ENCODE measurements at places on chromosomes 4 and X.

GRCh38 chrX:130267956-130268448 is 697 bp downstream of the ZNF280C start:
- no peak for DNase-seq

DNA sequence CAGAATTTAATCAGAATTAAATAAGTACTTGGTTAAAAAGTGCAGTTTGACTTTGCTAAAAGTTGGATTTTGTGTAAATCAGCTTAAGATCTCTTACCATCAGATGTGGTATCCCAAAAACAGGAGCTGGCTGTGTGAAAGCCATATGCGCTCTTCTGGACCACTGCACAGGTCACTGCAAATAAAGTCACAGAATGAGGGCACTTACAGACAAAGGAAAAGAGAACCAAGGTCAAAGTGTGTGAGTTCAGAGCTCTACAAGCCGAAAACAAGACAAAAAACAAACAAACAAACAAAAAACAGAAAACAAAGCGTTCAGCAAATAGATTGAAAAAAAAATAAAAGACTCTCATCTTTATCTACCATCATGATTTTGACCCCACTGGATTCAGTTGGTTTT is 6.4 kb downstream of the DYNLT3 start:
- no peak for DNase-seq

GRCh38 chrX:15672881-15673280 is 8.3 kb upstream of the CLTRN start:
- no peak for DNase-seq

DNA sequence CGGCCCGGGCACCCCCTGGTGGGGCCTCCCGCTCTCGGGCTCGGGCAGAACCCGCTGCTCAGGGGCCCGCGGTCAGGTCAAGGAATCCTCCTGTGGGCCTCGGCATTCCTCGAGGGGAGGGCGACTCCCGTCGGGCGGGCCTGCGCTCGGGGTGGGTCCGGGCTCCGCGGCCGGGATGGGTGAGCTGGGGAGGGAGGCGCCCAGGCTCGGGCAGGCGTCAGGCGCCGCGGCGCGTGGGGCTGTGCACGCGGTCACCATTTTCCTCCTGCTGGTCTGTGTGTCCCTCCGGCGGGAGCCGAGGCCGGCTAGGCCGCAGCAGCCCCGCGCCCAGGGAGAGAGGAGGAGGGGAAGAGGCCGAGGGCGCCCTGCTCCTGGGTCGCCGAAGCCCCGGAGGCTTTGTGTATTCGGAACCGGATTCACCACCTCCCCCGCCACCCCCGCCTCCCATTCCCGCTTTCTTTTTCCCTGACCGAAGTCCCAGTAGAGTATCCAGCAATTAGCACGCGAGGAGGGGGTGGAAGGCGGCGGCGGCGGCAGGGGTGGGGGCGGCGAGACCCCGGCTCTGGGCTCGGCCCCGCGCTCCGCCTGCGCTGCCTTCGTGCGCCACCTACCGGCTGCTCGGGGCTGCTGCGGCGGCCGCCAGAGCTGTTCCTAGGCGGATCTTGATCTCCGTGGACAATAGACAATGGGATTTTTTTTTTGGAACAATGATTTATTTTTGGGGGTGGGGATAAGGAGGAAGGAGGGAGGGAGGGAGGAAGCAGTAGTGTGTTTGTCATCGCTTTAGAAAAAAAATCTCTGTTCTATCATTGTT is 99.0 kb upstream of the MAML3 start:
- DNase-seq = peak; percentile 23

DNA sequence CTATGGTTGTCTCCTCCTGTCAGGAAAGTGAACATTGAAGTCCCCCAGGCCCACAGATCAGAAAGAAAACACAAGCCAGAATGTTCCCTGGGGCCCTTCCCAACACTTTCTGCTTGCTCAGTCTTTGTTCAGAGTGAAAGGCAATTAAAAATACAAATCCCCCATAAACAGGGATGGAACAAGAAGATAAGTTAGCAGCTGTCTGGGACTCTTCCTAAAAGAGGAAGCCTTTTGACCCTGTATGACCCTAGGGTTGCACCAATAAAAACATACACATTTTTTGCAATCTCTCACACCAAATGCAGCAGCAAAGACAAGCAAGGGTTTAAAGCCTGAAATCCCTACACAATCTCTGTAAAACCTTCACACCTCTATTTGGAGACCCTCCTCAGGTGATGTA is 22.6 kb downstream of the IRF2 start:
- DNase-seq = no peak

DNA sequence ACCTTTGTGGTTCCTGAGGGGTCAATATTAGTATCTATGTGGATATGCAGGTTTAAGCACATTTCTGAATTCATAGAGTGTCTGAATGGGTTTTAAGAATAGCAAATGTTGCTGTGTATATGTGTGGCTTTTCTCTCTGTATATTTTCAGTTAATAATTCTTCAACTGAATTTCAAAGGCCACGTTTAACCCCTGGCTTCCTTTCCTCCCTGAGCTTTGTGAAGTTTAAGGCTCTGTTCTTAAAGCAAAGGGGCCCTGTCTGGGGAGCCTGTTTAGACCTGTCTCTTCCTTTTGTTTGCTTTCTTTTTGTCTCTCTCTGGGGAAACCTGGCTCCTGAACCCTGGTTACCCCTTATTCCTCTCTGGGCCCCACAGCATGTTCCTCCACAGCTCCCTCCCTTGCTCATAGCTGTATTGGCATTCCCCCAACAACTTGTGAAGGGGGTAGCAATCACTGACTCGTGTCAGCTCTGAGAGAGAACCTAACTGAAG is 139.1 kb downstream of the COL4A6 start:
- DNase-seq = no peak

GRCh38 chr4:1722551-1723118 is 1.3 kb downstream of the TACC3 start:
- DNase-seq = no peak

GRCh38 chrX:150062292-150063137 is 124.2 kb upstream of the EOLA2 start:
- DNase-seq = no peak

DNA sequence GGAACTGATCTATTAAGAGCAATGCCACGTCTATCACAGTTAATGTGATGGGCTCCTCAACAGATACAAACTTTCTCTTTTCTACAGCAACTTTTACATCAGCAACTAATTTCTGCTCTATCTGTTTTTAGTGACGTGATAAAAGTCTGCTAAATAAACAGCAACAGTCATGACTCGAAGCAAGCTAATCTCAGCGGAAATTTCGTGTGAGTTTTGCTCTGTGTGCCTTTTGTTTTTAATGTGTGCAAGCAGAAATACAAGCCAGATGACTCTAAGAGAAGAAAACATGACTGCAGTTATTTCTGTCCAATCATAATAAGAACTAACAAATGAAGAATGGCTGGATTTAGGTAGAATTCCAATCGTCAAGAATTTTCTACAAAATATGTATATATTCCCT is 214.3 kb downstream of the LDB2 start:
- DNase-seq = no peak

DNA sequence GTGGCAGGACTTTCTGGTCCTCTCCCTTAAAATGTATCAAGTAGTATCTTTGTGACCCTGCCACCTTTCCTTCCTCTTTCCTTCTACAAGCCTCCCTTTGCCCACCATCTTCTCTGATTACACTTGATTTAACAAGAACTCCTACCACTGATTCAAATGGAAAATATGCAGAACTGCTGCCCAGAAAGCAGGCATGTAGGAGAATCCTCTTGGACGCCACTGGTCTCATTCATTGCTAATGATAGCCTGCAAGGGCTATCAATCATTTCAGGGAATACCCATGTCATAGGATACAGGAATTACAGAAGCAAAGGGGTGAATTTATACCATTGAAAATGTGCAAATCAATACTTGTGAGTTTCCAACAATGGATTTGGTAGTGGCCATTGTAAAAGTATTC is 294.6 kb upstream of the NRK start:
- no peak for DNase-seq

DNA sequence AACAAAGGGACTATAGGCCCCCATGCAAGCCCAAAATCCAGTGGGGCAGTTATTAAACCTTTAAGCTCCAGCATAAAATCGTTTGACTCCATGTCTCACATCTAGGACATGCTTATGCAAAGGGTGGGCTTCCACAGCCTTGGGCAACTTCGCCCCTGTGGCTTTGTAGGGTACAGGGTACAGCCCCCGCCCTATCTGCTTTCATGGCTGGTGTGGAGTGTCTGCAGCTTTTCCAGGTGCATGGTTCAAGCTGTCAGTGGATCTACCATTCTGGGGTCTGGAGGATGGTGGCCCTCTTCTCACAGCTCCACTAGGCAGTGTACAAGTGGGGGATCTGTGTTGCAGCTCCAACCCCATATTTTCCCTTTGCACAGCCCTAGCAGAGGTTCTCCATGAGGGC is 559.8 kb upstream of the TECRL start:
- DNase-seq = no peak

DNA sequence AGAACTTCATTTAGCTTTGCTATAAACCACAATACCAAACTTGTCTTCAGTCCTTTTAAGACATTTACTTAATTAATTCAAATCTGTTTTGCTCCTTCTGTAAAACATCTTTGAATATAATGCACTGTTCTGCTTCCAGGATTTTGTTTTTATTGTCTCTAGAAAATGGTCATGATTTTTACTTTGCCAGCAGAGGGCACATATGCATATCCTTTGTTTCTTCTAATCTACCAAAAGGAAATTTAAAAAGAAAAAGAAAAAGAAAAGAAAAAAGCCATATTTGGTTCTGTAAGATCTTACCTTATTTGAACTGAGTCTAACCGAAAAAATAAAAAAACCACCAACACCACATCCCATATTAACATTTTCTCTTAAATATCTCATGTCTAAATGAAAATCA is 101.9 kb upstream of the CCSER1 start:
- DNase-seq = no peak

DNA sequence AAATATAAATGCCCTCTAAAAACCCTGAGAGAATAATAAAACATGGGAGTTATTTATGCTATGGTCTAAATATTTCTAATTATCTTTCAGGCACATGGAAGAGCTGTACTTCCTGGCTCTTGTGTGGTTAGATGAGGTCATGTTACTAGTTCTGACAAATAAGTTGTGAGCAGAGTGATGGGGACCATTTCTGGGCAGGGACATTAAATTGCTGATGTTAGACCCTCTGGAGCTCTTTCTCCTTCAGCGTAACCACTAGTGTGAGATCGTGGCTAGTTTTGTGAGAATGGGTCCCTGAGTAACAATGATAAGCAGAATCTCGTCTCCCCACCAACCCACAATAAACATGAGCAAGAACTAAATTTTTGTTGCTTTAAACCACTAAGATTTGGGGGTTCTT is 108.0 kb downstream of the MAML3 start:
- DNase-seq = no peak

DNA sequence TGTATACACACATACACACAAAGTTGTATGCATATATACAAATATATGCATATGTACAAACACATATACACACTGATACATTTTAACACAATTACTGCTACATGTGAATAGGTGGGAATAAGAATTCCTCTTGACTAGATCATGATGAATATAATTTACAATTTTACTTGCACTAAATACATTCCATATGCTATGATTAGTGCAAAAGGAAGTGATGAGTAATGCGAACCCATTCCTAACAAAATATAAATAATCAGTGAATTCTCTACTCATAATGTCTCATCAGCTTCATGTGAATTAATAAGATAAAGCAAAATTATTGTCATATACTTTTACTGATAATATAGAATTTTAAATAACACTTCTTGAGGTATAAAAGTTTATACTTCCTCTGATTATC is 1077.3 kb upstream of the PCDH10 start:
- DNase-seq = no peak

DNA sequence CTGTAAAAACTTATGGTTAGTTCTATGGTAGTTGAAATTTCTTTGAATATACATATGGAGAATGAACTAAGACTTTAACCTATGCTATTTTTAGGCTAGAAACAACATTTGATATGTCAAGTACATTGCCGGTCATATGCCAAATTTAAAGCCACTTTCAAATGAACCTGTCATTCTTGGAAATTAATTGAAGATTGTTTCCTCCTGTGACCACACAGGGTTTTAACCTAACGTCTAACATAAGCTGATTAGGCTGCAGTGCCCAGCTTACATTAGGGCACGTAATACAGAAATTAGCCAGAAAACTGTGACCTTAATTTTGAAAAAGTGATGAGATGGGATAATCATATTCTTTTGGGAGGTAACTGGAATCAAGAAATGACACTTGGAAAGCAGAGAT is 645.9 kb downstream of the FSTL5 start:
- DNase-seq = no peak

DNA sequence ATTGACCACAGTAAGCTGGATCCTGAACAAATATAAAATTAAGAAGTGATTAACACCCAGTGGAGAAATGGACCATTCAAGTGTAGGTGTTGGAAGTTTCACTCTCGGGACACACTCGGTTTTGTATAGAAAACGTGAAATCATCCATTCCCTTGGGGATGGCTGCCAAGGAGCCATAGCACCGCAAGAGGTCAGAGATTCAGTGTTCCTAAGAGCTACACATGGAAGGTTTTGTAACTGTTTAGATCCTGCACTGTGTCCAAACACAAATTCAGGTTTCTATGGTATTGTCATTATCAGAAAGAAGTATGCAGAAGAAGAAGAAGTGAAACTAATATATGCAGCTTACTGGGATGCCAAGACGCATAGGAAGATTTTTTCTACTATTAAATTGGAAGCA is 281.0 kb downstream of the LDB2 start:
- DNase-seq = no peak

DNA sequence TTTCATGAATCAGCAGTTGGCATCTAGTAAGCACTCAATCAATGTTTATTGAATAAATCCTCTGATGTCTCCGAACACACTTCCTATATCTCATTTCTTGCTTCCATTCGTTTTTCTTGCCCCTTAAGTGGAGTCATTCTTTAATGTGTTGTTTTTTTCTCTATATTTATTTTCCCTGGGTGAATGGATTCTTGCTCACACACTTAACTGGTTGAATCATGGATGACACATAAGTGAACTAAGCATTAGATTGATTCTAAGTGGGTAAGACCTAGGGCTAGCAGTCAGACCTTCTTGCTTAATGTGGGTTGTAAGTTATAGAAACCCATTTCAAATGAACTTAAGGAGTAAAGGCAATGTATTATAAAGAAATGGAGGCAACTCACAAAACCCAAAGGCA is 111.1 kb downstream of the RTL3 start:
- DNase-seq = no peak

DNA sequence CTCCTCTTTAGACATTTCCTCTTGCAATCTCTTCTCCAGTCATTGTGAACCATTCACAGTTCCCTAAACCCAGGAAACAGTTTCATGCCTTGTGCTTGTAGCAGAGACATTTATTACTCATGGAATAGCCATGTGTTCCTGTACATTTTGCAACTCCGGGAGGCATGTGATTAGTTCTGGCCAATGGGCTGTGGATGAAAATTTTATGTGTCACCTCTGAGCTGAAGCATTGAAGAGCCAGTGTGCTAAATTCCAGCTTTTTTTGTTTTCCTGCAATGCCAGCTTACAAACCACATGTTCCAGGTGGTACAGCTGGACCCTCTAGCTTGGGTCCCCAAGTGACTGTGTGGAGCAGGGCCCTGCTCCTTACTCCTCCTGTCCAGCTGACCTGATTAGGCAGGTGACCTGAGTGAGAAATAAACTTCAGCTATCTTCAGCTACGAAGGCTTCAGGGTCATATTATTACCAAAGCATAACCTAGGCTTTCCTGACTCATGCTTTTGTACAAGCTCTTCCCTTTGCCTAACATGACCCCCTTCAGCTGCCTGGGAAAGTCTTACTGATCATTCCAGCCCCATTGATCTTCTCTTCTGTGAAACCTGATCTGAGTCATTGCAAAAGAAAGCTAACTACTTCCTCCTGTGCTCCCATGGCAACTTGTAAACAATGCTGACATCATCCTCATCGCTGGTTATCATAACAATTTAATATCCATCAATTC is 200.4 kb downstream of the PTTG2 start:
- no peak for DNase-seq

- no peak for DNase-seq
These were observed 552 bp downstream of the ADH5 start for GRCh38 chr4:99088023-99088449.

All from stimulated activated CD8-positive, alpha-beta memory T cell treated with anti-CD3 and anti-CD28 coated beads, Interleukin-7, amount 100 ng/mL, for 1 hour (primary cell).